ENCODE measurements at places on chromosomes 5 and 9.

- DNase-seq = no peak
Observed at GRCh38 chr9:21522348-21522747, 40.2 kb upstream of the IFNE start.

DNA sequence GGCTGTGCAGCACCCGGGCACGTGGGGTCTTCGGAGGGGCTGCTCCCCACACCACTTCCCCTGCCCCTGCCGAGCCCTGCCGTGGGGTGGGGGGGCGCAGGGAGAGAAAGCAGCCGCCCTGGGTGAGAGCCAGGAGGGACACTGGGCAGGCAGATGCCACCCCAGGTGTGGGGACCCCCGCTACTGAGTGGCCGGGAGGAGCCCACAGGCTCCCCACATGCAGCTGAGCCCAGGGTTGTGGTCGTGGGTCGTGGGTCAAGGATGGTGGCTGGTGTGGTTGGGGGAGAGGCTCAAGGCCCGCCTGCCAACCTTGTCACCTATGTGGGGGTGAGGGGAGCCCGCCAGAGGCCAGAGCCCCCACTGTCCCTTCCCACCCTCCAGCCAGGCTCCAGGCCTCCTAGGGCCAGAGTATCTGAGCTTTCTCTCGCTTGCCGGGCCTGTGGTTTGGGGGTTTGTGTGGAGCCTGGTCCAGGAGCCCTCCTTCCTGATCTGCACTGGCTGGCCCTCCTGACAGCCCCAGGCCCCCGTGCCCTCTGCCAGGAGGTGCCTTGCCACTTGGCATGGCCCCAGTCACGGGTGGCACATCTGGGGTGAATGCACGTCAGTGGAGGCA is 35.5 kb downstream of the EXOC3 start:
- DNase-seq = no peak

DNA sequence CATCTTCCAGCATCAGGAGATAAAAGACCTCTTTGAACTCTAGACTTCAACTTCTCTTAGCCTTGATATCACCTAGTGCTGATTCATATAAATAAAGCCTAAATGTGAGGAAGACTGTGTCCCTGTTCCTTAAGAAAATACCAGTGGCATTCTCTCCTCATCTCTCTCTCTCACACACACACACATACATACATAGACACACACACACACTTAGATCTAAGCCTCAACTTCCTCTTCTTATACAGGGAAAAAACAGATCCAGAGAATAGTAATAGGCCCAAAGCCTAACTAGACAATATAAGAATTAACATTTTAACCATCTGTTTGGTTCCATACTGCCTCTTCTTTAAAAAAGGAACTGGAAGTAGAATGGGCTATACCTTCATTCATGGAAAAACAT is 195.3 kb upstream of the NR4A3 start:
- DNase-seq = no peak

- DNase-seq = no peak
Observed at GRCh38 chr5:172131690-172132089, 56.3 kb downstream of the STK10 start.

- no peak for DNase-seq
Observed at GRCh38 chr5:108728566-108729241, 19.0 kb upstream of the FER start.

DNA sequence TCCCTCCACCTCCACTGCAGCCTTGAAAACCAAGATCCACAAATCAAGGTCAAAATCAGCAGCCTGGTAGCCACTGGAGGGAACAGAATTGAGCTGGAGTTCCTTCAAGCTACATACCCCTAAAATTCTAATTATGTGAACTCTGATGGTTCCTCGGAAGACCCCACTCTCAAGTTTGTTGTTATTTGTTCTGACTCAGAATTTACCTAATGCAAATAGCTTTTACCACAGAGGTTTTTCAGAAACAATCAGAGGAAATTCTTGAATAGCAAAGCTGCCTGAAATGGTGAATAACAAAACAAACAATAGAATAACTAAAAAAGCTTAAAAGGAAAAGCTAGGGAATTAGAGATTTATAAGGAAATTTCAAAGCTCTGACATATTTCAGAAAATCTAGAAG is 220.0 kb downstream of the CDH18 start:
- DNase-seq = peak; percentile 51

DNA sequence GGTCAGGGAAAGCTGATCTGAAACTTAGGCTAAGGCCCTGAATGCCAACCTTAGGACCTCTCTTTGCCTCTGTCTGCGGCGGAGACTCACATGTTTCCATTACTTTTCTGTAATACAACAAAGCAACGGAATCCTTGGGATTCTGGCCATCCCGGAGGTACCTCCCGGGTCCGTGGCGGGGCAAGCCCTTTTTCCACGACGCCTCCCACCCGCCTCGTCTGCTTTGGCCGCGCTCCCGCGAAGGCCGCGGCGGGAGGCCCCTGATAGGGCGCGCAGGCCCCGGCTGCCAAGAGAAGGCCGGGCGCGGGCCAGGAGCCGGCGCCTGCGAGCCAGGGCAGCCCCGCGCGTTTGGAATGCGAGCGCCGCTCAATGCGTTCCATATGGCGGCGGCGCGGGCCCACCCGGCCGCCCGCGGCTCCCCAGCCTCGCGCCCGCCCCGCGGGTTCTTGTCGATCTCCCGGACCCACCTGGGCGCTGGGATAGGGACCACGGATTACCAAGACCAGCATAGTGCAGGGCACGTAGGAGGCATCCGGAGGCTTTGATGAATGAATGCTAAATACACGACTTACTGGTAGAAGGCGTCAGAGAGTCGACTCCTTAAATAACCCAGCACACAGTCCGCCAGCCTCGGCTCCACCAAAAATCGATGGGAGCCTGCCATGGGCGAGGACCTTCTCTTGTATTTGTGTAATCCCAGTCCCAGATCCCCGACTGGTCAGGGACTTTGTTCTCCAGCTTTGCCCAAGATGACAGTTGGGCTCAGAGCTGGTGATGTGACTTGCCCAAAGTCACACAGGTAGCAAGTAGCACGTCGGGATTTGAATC is 17.5 kb upstream of the PHF19 start:
- peak; percentile 37 for DNase-seq
